ENCODE measurements at places on chromosomes 16 and 17.

DNA sequence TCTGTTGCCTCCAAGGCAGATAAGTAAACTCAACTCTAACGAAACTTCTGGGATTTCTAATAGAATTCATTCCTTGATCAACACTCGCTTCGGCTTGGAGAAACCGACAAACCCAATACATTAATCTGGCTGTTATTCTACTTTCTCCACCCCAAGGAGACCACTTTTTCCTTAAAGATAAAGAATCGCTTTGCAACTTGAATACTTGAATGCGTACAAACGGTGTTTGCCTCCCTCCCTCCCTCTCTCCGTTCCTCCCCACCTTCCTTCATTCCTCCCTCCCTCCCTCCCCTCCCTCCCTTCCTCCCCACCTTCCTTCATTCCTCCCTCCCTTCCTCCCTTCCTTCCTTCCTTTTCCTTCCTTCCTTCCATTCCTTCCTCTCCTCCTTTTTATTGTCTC is 432.6 kb downstream of the HAPSTR1 start:
- no peak for DNase-seq

DNA sequence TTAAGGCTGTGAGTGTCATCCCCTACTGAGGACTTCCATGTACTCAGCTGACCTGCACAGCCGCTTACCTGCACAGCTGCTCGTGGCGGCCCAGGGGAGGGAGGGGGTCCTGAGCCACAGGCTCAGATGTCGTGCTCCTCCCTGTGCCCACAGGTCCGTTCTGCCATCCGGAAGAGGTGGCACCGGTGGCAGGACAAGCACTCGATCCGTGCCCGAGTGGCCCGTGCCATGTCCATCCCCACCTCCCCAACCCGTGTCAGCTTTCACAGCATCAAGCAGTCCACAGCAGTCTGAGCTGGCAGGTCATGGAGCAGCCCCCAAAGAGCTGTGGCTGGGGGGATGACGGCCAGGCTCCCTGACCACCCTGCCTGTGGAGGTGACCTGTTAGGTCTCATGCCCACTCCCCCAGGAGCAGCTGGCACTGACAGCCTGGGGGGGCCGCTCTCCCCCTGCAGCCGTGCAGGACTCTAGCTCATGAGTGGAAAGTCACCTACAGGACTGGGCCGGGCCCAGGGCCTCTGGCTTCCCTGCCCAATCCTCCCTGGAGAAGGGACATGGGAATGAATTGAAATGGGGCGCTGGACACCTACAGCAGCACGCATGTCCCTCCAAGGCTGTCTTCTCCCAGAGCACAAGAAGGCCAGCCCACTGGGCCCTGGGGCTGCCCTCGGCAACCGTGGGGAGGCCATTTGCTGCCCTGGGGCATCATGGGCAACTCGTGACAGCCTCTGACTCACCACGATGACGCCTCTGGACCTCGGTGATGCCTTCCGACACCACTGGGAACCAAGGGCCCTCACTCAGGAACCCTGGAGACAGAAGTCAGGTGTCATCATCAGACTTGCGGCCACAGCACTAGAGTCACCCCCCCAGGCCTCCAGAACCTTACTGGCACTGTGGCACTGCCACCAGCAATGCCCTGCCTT is 9.9 kb upstream of the SPPL2C start:
- no peak for DNase-seq

GRCh38 chr16:88901718-88902337 is 35.4 kb upstream of the PABPN1L start:
- DNase-seq = no peak

DNA sequence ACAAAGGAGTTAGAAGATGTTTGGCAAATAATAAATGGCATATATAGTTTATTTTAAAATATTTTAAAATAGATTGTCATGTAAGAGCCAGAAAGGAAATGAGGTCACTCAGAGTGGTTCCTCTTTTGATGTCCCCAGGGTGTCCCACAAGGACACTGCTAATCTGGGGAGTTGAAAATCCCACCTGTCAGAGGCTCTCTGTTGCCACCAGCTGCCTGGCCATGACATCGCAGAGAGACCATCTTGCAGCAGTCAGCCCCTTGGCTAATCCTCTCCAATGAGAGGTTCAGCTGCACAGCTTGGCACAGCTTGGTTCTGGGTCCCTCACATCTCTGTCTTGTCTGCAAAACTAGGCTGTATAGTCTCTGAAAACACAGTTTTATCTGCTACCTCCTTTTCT is 11.0 kb upstream of the RBFOX1 start:
- DNase-seq = no peak

DNA sequence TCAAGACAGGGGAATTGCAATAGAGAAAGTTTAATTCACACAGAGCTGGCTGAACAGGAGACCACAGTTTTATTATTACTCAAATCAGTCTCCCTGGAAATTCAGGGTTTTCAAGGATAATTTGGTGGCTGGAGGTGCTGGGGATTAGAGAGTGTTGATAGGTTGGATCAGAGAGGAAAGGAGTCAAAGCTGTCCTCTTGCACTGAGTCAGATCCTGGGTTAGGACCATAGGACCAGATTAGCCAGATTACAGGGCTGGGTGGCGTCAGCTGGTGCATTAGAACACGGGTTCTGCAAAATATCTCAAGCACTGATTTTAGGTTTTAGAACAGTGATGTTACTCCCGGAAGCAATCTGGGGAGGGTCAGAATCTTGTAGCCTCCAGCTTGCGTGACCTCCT is 1.8 kb upstream of the NSMCE1 start:
- no peak for DNase-seq

DNA sequence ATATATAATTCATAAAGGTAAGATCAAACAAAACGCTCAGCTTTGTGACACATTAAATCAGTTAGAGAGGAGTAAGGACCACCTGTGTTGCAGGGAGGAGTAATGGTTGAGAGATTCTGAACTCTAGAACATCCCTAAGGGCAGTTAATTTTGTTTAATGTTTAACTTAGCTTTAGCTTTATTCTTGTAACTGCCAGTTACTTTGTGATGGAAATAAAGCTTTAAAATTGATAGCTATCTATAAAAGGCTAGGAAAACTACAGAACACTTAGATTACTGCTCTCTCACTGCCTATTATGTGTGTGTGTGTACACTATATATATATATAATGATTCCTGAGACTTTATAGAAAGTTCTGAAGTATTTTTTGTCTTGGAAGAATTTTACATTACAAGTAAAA is 37.8 kb downstream of the PTRH2 start:
- DNase-seq = no peak

GRCh38 chr17:4220655-4221054 is 43.1 kb downstream of the ANKFY1 start:
- no peak for DNase-seq

GRCh38 chr16:17397499-17397891 is 73.3 kb downstream of the XYLT1 start:
- no peak for DNase-seq

DNA sequence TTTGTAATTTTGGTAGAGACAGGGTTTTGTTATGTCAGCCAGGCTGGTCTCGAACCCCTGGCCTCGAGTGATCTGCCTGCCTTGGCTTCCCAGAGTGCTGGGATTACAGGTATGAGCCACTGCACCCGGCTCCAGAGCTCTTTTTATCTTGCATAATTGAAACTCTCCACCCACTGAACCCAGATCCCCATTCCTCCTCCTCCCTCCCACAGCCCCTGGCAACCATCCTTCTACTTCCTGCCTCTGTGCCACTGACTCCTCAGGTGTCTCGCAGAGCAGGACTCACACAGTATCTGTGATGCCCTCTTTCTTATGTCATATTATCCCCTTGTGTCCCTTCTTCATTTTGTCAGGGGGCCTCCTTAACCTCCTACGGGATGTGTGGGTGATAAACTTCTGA is 340.7 kb downstream of the SLC39A11 start:
- no peak for DNase-seq

DNA sequence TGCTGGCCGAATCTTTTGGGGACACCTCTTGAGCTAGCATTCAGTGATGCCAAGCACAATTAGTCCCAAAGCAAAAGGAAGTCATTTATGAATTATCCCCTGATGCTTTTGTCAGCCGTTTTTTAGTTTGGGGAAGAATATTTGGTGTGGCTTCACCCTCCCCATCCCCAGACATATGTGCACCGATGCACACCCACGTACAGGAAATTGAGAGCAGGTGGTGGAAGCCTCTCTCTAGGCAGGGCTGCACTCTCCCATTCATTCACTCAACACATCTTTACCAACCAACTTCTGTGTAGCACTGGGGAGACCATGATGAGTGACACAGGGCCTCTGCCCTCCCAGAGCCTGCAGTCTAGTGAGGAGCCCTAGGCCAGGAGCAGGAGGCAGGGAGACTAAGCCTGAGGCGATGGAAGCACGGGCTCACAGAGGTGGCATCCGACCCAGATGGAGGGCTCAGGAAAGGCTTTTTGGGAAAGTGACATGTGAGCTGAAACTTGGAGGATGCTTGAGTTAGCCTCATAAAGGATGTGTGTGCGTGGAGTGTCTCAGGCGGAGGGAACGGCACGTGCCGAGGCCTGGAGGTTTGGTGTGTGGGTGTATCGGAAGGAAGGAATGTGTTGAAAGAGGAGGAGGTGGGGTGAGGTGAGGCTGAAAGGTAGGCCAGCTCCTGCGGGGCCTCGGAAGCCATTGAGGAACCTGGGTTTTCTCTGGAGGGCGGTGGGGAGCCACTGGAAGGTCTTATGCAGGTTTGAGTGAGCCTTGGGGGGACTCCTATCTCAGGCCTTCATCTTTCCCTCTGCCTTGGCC is 43.8 kb downstream of the PSME3IP1 start:
- DNase-seq = no peak

- DNase-seq = peak; percentile 65
Measured at GRCh38 chr16:4624827-4625559, 367 bp downstream of the MGRN1 start.

DNA sequence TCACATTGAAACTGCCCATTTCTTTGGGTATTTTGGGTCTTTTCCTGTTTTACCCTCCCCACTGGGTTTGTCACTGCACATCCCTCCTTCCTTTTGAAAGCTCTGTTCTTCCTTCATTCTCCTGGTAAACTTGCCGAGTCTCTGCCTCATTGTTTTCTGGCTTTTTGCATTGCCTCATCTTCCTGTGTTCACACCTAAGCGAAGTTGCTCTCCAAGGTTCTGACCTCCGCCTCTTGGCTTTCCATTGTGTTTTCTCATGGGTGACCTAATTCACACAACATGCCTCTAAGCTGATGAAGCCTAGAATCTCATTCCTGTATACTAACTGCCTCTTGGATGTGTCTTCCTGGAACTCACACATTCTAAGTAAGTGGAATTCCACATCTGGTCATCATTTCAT is 1096.1 kb upstream of the EEF2KMT start:
- DNase-seq = no peak

GRCh38 chr16:84308120-84308519 is 13.4 kb downstream of the WFDC1 start:
- no peak for DNase-seq

- no peak for DNase-seq
Measured at GRCh38 chr17:59494757-59495368, 70.5 kb upstream of the DHX40 start.

DNA sequence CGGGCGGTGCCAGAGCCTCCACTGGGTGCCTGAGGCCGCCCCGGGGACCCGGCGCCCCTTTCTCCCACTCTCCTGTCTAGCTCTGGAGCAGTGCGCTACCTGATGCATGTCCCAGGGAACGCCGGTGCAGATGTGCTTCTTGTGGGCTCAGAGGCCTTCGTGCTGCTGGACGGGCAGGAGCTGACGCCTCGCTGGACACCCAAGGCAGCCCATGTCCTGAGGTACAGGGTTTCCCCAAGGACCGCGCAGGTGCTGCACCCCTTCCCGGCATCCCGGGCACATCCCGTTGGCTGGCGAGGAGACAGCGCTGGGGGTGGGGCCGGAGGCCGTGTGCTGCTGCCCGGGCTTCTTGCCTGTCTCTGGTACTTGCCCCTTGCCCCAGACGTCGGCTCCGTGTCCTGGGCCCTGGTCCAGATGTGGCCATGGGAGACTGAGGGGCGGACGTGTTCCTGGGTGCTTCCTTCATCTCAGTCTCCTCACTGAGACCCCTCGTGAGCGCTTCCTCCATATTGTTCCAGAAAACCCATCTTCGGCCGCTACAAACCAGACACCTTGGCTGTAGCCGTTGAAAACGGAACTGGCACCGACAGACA is 12.5 kb downstream of the RGS11 start:
- DNase-seq = no peak

GRCh38 chr17:81394377-81394920 is 808 bp upstream of the BAHCC1 start:
- DNase-seq = no peak

GRCh38 chr17:48194097-48194550 is 86.6 kb downstream of the SNX11 start:
- DNase-seq = no peak

DNA sequence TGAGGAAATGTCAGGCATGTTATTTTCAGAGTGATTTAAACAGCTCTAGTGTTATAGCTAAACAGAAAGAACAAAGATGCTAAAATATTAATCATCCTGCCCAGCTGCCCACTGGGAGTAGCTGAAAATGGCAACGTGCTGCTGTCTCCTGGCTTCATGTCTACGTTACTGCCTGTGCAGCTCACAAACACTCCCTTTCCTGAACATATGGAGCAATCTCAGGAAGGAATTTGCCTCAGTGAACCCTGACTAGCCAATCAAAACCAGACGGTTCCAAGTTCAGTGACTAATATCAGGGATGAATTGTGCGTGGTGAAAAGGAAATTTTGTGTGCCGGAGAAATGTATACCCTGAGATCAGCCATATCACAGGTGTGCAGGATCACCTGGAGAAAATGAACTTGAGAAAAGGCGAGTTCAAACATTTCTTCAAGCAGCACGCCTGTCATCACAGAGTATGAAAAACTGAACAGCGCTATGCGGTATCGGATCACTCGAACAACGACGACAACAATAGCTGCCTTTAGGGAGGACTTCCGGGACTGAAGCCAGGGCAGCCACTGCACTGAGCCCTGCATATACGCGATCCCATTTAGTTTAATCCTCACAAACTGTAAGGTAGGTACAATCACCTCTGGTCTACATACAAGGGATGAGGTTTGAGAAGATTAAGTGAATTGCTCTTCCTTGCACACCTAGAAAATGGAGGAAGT is 110.3 kb downstream of the STX8 start:
- no peak for DNase-seq

GRCh38 chr17:66836063-66837005 is 1.4 kb downstream of the CACNG5 start:
- DNase-seq = no peak

DNA sequence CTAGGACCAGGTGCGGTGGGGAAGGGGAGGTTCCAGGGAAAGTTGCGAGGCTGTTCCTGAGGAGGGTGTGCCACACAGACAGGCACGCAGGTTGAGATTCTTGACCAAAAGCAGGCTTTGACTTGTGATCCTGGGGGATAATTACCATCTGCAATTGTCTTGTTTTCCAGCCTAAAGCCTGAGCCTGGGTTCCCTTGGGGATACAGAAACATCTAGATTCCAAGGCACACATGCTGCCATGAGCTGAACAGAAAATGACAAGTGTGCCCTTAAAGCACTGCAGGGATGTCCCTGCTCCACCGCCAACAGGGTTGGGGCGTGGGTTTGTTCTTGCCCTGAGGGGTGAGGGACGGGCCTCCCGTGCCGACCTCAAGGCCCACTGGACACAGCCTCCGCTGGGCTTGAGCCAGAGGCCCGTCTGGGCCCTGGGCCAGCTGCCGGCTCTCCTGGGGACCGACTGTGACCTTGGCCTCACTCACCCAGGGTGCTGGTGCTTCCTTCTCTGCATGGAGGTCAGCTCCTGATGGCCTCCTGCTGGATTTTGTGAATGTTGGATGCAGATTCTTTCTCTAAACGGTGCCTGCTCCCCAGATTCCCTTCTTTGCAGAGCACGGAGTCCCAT is 14.0 kb downstream of the CA5A start:
- no peak for DNase-seq

- no peak for DNase-seq
Measured at GRCh38 chr17:75649687-75650086, 16.5 kb downstream of the SMIM5 start.

- no peak for DNase-seq
Measured at GRCh38 chr17:37576281-37576680, 32.9 kb downstream of the SYNRG start.

GRCh38 chr17:42642336-42642735 is 16.7 kb upstream of the TUBG2 start:
- no peak for DNase-seq

All from stimulated activated CD4-positive, alpha-beta T cell treated with anti-CD3 and anti-CD28 coated beads, Interleukin-2, amount 100 ng/mL, for 4 hours (primary cell).